ENCODE measurements at places on chromosomes 6 and 20. TPM values are rescaled to one million over a fixed set of nuclear protein-coding genes. Genes with fewer than 3 reads are reported as not detected.

The CYP39A1 gene
- 10.3 TPM for total RNA-seq

The TBX18 gene
- total RNA-seq: 1.3 TPM

The APOM gene
- total RNA-seq: 7.1 TPM

The UNC93A gene
- 8.1 TPM for total RNA-seq

The NFATC2 gene
- 10.1 TPM for total RNA-seq

The NKAIN4 gene
- 0.60 TPM for total RNA-seq

The GUCA1A gene
- 1.2 TPM for total RNA-seq

The RPS6KA2 gene
- 43.1 TPM for total RNA-seq

The ALDH5A1 gene
- total RNA-seq: 14.6 TPM

The ETV7 gene
- not detected for total RNA-seq

The CALHM4 gene
- not detected for total RNA-seq

The AVP gene
- not detected for total RNA-seq

The TPMT gene
- total RNA-seq: 8.2 TPM

The F13A1 gene
- total RNA-seq: 0.24 TPM

The OOEP gene
- not detected for total RNA-seq

The AURKA gene
- 26.1 TPM for total RNA-seq

The C6orf52 gene
- total RNA-seq: 4.8 TPM

The CNKSR3 gene
- 17.3 TPM for total RNA-seq

The ANGPT4 gene
- total RNA-seq: not detected

The BEND6 gene
- total RNA-seq: 0.46 TPM

The SSTR4 gene
- total RNA-seq: not detected

The PBOV1 gene
- total RNA-seq: not detected

The SLC16A10 gene
- total RNA-seq: 8.1 TPM

The TRERF1 gene
- 7.9 TPM for total RNA-seq

The SEL1L2 gene
- not detected for total RNA-seq

The GLYATL3 gene
- total RNA-seq: not detected

The LIME1 gene
- total RNA-seq: 21.0 TPM

The LHFPL5 gene
- not detected for total RNA-seq

The CYP21A2 gene
- total RNA-seq: 0.67 TPM

The CSNK2B gene
- 165 TPM for total RNA-seq

The FAM217A gene
- total RNA-seq: 0.13 TPM

The EPB41L1 gene
- 35.6 TPM for total RNA-seq

The EYS gene
- 0.46 TPM for total RNA-seq

The MCCD1 gene
- not detected for total RNA-seq
